NCI-H1417 treated with DMSO at 0.1 percent for 48 hours (cell line): ENCODE measurements at places on chromosomes 13 and 19.

DNA sequence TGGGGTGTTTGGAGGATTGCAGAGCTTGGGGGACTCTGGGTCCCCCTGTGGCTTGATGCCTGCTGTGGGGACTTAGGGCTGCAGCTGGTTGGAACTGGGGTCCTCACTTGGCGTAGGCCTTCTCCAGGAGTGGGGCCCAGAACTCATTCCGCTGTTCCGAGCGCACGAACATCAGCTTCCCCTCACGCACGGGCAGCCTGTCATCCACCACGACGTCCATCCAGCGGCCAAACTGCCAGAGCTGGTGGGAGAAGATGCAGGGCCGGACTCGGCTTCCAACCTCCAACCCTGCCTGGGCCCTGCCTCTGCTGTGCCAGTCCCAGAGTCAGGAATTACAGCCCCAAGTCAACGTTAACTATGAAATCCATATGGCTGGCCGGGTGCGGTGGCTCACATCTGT, 2.6 kb downstream of the CAPN12 start:
- no peak for DNase-seq

- DNase-seq = no peak
Measured at GRCh38 chr19:5050905-5051304, 82.0 kb downstream of the KDM4B start.

DNA sequence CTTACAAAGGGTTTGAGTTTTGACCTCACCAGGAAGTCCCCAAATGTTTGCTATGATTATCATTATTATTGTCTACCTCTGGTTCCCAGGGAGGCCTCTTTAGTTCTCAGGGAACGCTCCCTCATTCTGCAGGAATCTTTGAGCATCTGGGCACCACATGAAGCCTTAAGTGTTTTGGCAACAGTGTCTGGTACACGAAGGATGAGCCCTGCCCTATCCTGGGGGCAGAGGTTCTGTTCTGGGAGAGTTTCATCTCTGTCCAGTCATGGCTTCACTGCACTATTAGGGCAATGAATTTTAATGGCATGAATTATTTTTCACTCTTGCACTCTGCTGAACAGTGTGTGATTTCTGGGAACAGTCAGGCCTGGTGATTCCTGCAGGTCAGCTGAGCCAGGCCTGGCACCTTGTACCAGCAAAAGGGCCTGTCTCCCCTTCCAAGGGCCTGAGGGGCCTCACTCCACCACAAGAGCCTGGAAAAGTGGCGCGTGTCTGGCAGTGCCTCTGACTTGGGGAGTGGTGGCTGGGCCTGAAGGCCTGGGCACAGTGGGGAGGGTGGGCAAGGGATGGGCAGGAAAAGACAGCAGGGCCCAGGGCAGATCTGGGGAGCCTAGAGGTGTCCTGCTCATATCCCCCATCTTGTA, 4.6 kb downstream of the FAM187B start:
- DNase-seq = no peak

DNA sequence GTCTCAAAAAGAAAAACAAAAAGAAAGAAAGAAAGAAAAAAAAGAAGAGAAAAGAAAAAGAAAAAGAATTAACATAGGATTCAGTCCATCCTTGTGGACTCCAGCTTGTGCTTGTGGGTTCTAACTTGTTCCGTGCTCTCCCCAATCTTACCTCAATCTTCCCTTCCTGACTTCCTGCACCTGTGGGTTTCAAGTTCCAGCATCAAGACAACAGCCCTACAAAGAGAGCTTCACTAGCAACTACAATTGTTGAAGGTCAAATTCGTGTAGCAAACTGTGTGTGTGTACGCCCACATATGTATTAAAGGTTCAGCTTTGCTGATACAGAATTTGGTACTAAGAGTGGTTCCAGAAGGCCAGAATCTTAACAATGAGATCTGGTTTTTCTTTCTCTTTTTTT, 25.3 kb downstream of the FXYD5 start:
- no peak for DNase-seq

- no peak for DNase-seq
Measured at GRCh38 chr13:110471156-110471832, 90.2 kb downstream of the RAB20 start.

- no peak for DNase-seq
Measured at GRCh38 chr19:54189145-54189734, at the start of gene MBOAT7. TSS of gene MBOAT7 (minus strand) at chr19:54189580. CDS start at chr19:54188508, 1,072 bp downstream.

DNA sequence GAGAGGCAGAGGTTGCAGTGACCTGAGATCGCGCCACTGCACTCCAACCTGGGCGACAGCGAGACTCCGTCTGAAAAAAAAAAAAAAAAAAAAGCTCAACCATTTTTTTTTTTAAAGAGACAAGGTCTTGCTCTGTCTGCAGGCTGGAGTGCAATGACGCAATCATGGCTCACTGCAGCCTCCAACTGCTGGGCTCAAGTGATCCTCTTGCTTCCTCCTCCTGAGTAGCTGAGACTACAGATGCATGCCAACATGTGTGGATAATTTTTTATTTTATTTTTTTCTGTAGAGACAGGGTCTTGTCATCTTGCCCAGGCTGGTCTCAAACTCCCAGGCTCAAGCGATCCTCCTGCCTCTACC, 10.3 kb downstream of the EHD2 start:
- no peak for DNase-seq

DNA sequence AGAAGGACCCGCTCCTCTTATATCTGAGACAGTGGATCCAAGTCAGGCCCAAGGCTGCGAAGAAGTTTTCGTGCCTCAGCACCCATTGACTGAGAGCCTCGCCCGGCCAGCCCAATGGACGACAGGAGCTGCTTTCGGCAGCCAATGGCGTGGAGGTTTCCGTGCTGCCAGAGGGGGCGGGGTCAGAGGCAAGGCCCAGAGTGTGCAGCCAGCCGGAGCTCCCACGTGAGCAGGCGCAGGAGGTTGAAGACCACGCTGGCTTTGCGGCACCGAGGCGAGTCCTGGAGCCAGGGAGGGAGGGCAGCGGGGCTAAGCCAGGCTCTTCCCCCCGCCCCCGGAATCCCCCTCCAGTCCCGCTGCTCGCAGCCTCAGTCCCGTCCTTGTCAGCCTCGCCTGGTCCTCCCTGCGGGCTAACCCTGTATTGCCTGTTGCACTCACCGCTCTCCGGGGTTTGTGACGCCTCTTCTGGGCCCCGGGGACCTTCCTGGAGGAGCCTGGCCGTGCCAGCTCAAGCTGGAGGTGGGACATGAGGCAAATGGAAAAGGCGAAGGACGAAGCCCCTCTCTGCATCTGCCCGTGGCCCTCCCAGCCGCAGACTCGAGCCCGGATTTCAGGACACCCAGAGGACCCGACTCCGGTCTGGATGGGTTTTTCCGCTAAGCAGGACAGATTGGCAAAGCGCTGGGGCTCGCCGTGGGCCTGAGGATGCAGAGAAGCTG, 1.5 kb downstream of the IFNL4 start:
- DNase-seq = no peak

GRCh38 chr13:32940601-32941000, 75.6 kb upstream of the KL start:
- DNase-seq = no peak

- no peak for DNase-seq
Measured at GRCh38 chr13:91249861-91250260, 97.6 kb upstream of the MIR17HG start.

DNA sequence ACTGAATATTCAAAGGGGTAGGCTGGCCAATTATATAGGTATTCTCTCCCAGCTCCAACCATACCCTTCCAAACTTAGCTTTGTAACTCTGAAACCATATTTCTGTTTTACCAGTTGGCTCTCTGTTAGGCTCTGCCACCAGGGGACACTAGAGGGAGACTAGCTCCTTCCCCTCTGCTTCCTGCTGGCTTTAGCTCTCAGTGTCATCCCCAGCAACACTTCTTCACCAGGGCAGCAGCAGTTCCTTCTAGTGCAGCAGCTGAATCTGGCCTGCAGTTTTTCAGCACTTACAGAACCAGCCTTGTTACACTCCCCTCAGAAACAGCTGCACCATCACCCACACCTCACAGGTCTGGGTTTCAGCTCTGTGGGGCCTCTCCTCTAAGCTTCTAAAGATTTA, 51.0 kb upstream of the DOCK9 start:
- DNase-seq = no peak

DNA sequence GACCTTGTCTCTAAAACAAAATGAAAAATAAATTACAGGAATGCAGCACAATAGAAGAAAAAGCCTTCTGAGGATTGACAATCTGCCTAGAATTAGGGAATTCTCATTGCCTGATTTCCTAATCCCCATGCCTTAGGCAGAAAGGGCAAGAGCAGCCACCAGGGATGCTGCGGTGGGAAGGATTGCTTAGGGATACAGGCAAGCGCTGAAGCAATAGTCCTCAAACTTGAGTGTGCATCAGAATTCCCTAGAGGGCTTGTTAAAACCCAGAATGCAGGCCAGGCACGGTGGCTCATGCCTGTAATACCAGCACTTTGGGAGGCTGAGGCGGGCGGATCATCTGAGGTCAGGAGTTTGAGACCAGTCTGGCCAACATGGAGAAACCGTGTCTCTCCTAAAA, 1.0 kb upstream of the OR7C2 start:
- no peak for DNase-seq

- DNase-seq = no peak
Measured at GRCh38 chr13:31160857-31161556, 697 bp downstream of the HSPH1 start.

- no peak for DNase-seq
Measured at GRCh38 chr19:54465426-54466109, 2.0 kb upstream of the LENG9 start.

- DNase-seq = no peak
Measured at GRCh38 chr13:45472171-45472705, 7.5 kb downstream of the COG3 start.

DNA sequence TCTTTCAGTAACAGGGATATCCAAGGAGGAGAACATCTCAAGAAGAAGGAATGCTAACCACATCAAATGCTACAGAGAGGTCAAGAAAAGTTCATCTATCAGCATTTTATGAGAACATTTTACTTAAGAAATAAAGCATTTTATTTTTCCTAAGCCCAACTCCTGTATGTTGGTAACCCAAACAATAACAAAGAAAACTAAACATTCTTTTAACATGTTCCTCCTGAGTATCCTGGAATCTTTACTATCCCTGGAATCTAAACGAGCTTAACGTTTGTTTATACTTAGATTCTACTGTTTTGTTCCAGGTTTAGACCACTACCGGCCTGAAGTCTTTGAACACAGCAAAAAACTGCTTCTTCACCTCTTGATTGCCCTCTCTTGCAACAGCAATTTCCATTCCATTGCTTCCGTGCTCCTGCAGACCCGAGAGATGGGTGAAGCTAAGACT, 89.7 kb downstream of the ZAR1L start:
- DNase-seq = no peak

GRCh38 chr13:22880741-22881720, 299.7 kb upstream of the SGCG start:
- no peak for DNase-seq

DNA sequence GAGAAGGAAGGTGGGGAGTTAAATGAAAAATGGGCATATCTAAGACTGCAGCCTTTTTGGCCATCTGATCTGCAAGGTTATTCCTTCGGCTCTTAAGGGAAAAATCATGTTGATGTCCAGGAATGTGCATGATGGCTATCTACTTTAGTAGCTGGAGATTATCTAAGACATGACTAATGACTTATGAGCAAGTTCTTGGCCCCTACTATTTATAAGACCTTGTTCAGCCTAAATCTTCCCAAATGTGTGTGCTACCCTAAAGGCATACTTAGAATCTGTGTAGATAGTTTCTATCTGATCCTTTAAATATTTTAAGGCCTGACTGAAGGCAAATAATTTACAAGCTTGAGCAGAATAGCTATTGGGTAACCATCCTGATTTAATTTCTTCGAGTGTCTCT, 41.8 kb upstream of the CD177 start:
- no peak for DNase-seq

DNA sequence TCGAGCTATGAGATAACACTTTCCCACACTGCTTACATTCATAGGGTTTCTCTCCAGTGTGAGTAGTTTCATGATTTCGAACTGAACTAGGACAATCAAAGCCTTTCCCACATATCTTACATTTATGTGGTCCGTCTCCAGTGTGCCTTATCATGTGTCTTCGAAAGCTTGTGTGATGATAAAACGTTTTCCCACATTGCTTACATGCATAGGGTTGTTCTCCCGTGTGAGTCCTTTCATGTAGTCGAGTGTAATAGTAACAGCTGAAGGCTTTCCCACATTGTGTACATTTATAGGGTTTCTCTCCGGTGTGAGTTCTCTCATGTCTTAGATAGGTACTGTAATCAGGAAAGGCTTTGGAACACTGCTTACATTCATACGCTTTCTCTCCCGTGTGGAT, 16.3 kb downstream of the ZNF823 start:
- no peak for DNase-seq

GRCh38 chr19:47036097-47036651, 12.2 kb downstream of the TMEM160 start:
- DNase-seq = peak; percentile 13

GRCh38 chr19:45569619-45570421, 14.8 kb downstream of the OPA3 start:
- DNase-seq = no peak

DNA sequence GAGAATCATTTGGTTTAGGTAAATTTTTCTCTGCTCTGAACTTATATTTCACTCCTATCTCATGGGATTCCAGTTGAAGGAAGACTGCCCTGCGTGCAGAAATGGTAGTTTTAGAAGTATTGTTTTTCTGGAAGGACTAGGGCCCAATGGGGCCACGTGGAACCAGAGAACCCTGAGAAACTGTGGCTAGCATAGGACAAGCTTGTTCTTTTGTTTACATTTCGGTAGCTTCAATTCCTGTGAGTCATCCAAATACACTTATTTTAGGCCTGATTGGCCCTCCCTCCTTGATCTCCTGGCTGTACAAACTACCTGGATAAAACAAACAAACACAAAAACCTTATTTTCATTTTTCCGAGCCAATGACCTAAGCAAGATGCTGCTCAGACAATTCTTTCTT, 124.0 kb downstream of the ITGBL1 start:
- no peak for DNase-seq

GRCh38 chr19:46764817-46765291, 18.6 kb upstream of the STRN4 start:
- no peak for DNase-seq

GRCh38 chr13:64546371-64546770, 2683.8 kb downstream of the PCDH9 start:
- no peak for DNase-seq

GRCh38 chr19:1833540-1833939, 14.7 kb downstream of the REXO1 start:
- no peak for DNase-seq

- DNase-seq = no peak
Measured at GRCh38 chr13:110771194-110771593, 57.7 kb downstream of the ING1 start.

DNA sequence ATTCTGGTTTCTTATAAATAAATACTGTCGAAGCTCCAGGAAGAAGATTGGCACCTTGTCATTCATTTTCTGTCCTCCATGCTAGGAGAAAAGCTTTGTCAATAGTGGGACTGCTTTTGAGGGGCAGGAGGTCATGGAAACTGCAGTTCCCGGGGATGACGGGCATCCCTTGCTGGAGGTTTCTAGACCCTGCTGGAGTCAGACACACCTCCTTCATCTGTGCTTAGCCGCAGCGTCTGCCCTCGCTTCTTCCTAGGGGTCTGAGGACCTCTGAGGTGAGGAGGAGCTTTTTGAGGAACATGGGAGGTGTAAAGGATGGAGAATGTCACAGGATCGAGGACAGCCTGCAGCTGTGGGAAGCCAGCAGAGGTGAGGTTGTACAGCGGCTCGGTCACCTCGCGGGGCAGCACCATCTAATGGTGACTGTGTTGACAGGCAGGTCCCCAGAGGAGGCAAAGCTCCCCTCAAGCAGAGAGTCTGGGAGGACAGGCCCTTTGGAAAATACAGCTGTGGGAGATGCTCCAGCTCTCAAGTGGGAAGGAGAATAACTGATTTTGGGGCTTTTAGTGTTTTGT, 172.7 kb upstream of the RNF113B start:
- no peak for DNase-seq

GRCh38 chr13:112184261-112184660, 117.3 kb downstream of the SOX1 start:
- DNase-seq = no peak

- DNase-seq = no peak
Measured at GRCh38 chr19:35306473-35307246, 14.7 kb downstream of the MAG start.
